NCI-H1436 treated with DMSO at 0.1 percent for 48 hours (cell line): ENCODE measurements at places on chromosomes 5 and 9.

DNA sequence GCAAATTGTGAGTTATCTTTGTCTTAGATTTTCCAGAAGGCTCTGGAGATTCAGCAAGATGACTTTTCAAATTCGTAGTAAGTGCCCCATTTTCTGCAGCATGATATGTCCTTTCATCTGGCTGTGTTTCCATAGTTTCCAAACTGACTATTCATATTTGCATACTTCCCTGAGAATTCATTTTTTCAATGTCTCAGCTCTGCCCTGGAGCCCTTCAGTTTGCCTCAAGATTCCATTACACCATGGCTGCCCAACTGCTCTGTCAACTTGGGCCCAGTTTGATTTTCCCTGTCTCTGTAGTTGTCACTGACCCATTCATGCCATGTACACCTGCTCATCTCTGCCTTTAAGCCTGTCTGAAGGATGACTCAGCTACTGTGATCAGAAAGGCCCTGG lies 94.2 kb upstream of the RUSC2 start:
- DNase-seq, result no peak

DNA sequence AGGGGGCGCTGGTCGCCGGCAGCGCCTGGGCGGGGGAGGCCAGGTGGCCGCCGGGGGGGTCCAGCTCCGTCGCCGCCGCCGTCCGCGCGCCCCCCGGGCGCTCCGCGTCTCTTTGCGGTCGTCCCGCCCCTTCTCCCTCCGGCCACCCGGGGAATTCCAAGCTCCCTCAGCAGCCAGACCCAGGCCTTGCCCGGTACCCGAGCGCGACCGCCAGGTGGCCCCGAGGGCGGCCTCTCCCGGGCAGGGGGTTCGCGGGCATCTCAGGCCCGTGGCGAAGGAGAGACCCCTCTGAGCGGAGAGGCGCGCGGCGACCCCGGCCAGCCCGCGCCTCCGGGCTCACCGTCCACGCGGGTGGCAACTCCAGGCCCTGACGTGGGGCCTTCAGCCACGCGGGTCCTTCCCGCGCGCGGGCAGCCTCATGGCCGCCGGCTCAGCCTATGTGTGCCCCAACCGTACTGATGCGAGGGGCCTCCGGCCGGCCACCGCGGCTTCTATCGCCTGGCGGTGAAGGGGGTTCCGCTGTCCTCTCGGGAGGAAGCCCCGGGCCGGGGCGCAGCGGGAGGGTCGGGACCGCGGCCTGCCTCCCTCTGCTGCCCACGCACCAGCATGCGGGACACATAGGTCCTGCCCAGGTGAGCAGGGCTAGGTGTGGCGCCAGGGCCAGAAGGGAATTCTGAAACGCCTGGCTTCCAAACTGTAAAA lies 529 bp upstream of the NRARP start:
- DNase-seq, result no peak

DNA sequence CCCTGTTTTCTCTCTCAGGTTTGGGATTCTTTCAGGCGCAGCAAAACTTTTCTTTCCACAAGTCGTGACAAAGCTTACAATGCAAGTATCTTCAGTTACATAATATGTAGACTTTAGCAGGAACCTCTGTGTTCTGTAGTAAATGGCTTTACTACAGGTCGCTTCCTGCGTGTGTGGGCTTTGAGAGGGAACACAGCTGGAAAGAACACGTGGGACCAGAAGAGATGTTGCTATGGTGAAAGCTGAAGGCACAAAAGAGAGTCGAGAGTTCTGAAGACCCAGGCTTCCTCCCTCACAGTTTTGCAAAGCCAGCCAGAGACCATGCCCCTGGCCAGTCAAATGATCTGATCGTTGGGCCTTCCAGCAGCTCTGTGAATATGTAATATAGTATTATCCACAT lies 4.0 kb downstream of the ANKRD55 start:
- no peak for DNase-seq

- no peak for DNase-seq
These were observed 53.0 kb downstream of the GADD45G start for GRCh38 chr9:89657765-89658164.

- no peak for DNase-seq
These were observed 100.5 kb downstream of the TMEM174 start for GRCh38 chr5:73273379-73274050.

DNA sequence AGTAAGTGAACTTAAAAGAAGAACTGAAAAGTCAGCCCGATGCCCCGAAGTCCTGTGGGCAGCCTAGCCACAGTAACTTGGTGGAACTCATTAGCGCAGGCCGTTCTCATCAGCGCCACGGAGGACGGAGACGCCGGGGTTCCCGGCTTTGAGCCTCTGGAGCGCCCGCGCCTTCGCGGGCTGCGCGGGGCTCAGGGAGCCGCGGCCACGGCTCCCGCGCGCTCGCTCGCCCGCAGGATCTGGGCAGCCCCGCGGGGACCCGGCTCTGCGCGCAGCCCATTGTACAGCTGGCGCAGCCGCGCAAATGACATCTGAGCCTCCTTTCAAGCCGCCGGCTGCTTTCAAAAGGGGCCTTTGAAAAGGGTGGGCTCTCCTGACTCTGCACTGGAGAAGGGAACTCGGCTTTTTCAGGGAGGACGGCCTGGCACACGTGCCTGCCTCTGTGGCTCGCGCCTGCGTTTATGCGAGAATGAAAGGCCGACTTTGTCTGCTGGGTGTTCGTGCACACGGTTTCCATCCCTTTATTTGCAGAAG lies 40.7 kb downstream of the TLR4 start:
- DNase-seq, result no peak

GRCh38 chr9:109956717-109957440 lies 176.9 kb downstream of the PALM2AKAP2 start:
- DNase-seq, result no peak

DNA sequence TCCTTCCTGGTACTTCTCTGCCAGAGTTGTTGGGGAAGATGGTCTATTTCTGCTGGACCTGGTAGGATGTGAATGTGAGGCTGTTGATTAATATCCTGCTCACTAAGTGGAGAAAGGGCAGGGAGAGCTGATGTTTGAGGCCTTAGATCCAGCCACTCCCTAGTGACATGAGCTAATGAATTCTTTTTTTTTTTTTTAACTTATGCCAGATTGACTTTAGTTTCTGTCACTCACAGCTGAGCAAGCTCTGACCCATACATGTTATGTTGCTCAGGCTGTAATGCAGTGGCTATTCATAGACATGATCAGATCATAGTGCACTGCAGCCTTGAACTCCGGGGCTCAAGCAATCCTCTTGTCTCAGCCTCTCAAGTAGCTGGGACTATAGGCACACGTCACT lies 75.1 kb upstream of the SPRY4 start:
- no peak for DNase-seq

DNA sequence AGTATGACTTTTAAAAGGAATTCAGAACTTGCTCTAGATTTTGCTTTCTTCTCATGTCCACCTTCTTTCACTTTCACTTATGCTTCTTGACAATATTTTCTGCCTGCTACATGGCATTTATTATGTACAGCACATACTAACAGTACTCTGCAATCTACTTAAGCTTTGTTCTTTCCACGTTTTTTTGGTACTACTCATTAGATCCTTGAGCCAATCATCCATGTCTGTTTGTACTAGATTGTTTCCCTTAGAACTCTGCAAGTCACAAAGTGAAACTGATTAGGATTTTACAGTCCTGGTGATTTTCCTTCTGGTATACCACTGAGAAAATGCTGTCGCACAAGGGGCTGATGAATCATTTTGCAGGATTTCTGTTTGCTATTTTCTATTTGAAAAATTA lies 78.3 kb downstream of the PARP8 start:
- no peak for DNase-seq

DNA sequence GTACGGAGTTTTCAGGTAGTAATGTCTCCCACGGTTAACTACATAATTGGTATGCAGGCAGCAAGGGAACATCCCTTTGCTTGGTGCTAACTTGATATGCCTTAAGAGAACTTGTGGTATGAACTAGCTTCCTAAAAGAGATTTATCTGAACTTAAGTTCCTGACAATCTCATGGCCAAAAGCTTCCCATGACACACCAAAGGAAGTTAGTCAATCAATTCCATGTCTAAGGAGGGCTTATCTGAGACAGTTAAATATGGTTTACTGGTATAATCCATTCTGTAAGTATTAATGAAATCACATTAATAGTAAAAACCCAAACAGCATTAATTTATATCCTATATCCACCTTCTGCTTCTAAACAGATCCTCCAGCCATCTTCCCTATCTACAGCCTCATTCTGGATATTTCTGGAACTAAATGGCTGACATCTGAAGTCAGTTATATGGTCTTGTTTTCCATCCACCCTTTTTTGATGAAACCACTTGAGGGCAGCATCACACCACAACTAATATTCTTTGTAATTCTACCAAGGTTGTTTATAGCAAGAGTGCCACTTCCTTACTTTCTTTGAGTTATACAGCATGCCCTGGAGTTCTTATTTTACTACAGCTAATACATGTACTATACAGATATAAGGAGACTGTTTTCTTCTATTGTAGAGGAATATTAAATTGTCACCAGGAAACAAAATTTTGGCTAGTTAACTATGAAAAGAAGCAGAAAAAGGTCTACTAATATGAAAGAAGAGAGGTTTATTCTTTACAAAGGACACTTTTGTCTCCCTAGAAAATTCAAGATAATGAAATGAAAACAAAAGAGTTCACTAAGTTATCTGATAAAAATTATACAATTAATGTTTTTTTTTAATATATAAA lies 34.7 kb downstream of the SHOC1 start:
- no peak for DNase-seq

- DNase-seq, result no peak
These were observed 43.3 kb downstream of the NCS1 start for GRCh38 chr9:130215341-130216119.

GRCh38 chr9:3894772-3895171 lies 369.0 kb upstream of the RFX3 start:
- no peak for DNase-seq
